ENCODE measurements at places on chromosomes 7 and 10.

GRCh38 chr7:157248659-157249058 lies 88.1 kb upstream of the DNAJB6 start:
- H3K4me1 ChIP-seq: no peaks in the 10 kb centered on the region
- H3K36me3 ChIP-seq: peaks cover 13% of the 10 kb centered on the region
- no peaks in the 10 kb centered on the region for H3K27me3 ChIP-seq
- no peak overlapping the region for H3K4me3 ChIP-seq

DNA sequence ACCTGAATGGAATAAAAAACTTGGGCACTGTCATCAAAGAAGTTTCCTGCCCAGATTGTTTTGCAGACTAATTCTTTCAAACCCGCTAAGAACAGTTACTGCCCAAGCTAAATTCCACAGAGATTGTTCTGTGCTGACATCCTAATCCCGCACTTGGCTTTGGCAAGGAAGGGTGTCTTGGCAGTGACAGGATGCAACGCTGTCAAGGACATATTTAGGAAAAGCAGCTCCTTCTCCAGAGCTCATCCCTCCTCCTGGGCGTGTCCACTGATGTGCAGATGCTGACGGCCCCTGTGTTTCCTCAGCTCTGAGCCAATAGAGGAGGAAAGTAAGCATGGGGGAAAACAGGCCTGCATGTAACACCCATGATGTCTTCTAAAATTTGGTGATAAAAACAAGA lies 74.2 kb downstream of the EEPD1 start:
- H3K27ac ChIP-seq: no peak overlapping the region
- H3K4me3 ChIP-seq: no peak overlapping the region
- DNase-seq: no peak
- no peaks in the 10 kb centered on the region for H3K36me3 ChIP-seq

- DNase-seq: no peak
- no peaks in the 10 kb centered on the region for H3K4me1 ChIP-seq
- H3K4me3 ChIP-seq: no peak overlapping the region
- no peak overlapping the region for H3K27ac ChIP-seq
Observed at GRCh38 chr10:33893506-33893905, 559.0 kb upstream of the NRP1 start.

DNA sequence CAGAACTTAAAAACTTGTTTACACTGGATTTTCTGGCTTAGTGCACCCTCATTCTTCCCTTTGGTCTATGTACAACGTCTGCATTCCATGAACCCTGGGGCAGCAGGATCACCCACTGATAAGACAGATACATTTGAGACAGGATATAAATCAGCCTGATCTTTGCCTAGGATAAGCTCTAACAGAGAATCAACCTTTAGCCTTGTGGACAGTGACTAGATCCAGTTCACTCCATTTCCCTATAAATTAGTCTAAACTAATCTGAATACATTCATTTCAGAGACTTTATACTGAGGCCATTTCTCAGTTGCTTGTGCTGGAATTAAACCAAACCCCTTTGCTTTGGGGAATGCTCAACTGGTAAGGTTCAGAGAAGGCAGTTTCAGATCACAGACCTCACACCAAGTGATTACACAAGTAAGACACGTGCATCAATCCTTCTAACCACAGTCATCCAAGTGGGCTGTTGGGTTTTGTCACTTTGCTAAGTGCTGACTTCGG lies 639.8 kb upstream of the FZD8 start:
- DNase-seq: no peak
- no peak overlapping the region for H3K27ac ChIP-seq
- no peaks in the 10 kb centered on the region for H3K4me1 ChIP-seq
- H3K36me3 ChIP-seq: peaks cover 4% of the 10 kb centered on the region
- no peak overlapping the region for H3K4me3 ChIP-seq

GRCh38 chr7:741191-741671 lies 14.2 kb upstream of the PRKAR1B start:
- DNase-seq: no peak
- peaks cover 7% of the 10 kb centered on the region for H3K4me1 ChIP-seq
- H3K36me3 ChIP-seq: peaks cover 14% of the 10 kb centered on the region
- H3K4me3 ChIP-seq: no peak overlapping the region
- H3K27ac ChIP-seq: no peak overlapping the region
- no peaks in the 10 kb centered on the region for H3K27me3 ChIP-seq
